ENCODE measurements at places on chromosomes 1 and 21. TPM values are rescaled to one million over a fixed set of nuclear protein-coding genes. Genes with fewer than 3 reads are reported as not detected.

GRCh38 chr1:206506405-206507283, 687 bp upstream of the RASSF5 start:
- no peak for DNase-seq

- DNase-seq, result no peak
These were observed 118.9 kb downstream of the ATF6 start for GRCh38 chr1:161885003-161885402.

- no peak for DNase-seq
These were observed 579.9 kb downstream of the DPYD start for GRCh38 chr1:97340951-97341350.

SGIP1 gene
- 12.1 TPM for total RNA-seq

LDLRAP1 gene
- 12.7 TPM for total RNA-seq

AGL gene
- total RNA-seq, result 29.4 TPM

SESN2 gene
- 25.8 TPM for total RNA-seq
